ENCODE measurements at places on chromosomes 1 and 21. TPM values are rescaled to one million over a fixed set of nuclear protein-coding genes. Genes with fewer than 3 reads are reported as not detected.

The CDA gene
- total RNA-seq: 15.0 TPM

- no peak for DNase-seq
Observed at GRCh38 chr1:234214129-234214910, 158.9 kb upstream of the COA6 start.

- DNase-seq: no peak
Observed at GRCh38 chr1:67441739-67442281, 11.6 kb upstream of the SERBP1 start.

DNA sequence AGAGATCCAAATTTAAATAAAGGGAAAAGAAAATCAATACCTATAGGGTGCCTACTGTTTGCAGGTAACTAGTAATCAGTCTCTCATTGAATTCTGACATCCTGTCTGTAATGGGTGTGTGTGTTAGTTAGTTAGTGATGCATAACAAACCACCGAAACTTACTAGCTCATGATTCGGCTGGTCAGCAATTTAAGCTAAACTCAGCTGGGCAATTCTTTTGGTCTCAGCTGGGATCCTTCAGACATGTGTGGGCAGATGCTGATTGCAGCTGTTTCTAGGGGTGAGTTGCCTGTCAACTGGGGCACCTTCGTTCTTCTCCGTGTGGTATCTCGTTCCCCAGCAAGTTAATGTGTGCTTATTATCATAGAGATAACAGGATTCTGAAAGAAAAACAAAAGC, 40.2 kb upstream of the ZNF124 start:
- DNase-seq: no peak

DNA sequence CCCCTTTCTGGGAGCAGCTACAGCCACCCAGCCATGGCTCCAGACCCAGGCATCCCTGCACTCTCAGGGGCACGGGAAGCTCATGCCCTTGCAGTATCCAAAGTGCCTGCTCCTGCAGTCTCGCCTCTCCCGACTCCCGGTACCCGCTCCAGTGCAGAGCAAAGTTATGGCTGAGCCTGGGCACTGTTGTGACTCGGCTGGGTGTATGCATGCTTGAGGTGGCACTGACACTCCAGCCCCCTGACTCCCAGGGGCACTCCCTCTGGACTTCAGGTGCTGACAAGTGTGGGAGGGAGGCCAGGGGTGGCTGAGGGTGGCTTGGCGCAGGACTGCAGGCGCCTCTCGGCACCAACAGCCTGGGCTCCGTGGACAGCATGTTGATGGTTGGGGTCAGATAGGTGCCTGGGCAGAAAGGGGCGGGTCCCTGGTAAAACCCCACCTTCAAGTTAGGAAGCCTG, 580.1 kb upstream of the ADGRL2 start:
- no peak for DNase-seq

DNA sequence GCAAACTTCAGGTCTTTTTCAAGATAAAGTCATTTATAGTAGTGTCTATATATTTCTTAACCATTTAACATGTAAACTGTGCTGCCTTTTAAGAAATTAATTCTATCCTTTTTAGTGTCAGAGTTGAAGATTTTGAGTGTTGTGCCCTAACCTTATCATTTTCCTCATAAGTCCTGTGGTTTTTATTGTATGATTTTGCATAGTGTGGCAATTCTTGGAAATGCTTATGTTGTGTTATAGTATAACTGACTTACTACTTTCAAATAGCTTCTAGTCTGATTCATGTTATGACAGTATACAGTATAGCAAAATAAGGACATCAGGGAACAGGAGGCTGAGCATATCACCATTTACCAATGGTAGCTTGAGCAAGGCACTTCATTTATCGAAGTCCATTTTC, 99.1 kb downstream of the PTBP2 start:
- DNase-seq: no peak

The ZNF670 gene
- total RNA-seq: 3.6 TPM

- DNase-seq: no peak
Observed at GRCh38 chr1:221692643-221693042, 49.2 kb downstream of the DUSP10 start.

- DNase-seq: no peak
Observed at GRCh38 chr1:198500096-198500495, 40.4 kb downstream of the ATP6V1G3 start.

DNA sequence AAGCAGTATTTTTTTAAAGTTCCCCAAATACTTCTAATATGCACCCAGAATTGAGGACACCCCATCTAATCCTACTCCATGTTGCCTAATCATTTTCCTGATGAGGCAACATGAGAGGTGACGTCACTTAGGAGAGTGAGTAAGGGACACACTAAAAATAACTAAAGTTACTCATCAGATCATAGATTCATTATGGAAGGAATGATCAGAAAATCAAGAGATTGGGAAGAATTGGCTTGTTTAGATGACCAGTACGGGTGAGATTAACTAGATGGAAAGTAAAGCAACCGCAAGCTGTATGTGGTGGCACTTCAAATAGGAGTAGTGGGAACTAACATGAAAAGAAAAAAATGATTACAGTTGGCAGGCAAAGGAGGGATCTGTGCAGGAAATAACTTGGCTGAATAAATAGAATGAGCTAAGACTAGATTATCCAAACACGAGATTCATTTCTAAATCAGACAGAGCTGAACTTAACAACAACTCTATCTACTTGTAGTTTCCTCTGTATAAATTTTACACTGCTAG, 61.4 kb upstream of the CXADR start:
- peak; percentile 70 for DNase-seq

GRCh38 chr1:200960948-200961340, 62.6 kb downstream of the KIF21B start:
- no peak for DNase-seq

GRCh38 chr21:36145259-36145658, 10.4 kb downstream of the CBR3 start:
- no peak for DNase-seq

GRCh38 chr21:36751383-36751782, 52.5 kb downstream of the SIM2 start:
- DNase-seq: no peak

- no peak for DNase-seq
Observed at GRCh38 chr1:204464701-204465100, 29.9 kb downstream of the PIK3C2B start.

The VASH2 gene
- 0.42 TPM for total RNA-seq

- DNase-seq: no peak
Observed at GRCh38 chr1:213183036-213183672, 132.1 kb downstream of the RPS6KC1 start.

The KPRP gene
- not detected for total RNA-seq

- DNase-seq: no peak
Observed at GRCh38 chr1:65963156-65963888, 170.6 kb downstream of the PDE4B start.

DNA sequence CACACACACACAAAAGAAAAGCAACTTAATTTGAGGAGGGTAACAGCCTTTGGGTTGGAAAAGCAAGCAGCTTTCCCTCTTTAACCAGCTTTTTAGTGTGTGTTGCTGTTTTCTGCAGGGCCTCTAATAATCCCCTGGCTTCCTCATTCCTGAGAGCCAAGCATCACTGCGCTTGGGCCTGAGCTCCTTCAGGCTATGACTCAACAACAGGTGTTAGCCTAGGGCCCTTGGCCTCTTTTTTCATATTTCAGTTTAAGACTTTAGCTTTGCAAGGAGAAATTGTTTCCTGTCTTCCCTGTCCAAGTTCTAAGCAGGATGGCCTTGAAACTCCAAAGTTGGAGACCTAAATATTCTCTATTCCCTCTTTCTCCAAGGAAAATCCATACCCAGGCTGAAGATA, 26.2 kb upstream of the SNX27 start:
- DNase-seq: peak; percentile 80

- DNase-seq: no peak
Observed at GRCh38 chr1:189782295-189782694, 695.4 kb downstream of the BRINP3 start.

DNA sequence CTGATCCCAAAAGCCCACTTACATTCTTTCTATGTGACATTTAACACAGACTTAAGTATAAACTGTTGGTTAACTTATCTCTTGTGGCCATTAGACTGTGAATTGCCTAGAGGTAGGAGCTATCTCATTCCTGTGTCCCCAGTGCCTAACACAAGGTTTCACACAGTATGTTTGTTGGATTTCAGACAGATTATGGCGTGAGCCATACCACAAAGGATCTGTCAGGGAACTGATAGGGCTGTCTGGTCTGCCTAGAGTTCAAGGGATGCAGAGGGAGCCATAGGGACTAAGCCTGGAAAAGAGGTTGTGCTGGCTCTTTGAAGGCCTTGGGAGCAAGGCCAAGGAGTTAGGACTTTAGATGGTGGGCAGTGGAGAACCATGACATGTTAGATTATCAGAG, 40.0 kb downstream of the MEF2D start:
- DNase-seq: no peak

The ECE1 gene
- total RNA-seq: 66.6 TPM

The PFKL gene
- total RNA-seq: 60.1 TPM

The RXFP4 gene
- 0.55 TPM for total RNA-seq

The HES5 gene
- total RNA-seq: not detected

- no peak for DNase-seq
Observed at GRCh38 chr1:243471026-243471685, 215.3 kb downstream of the SDCCAG8 start.
